ENCODE measurements at places on chromosomes 7 and 10.

GRCh38 chr10:101032637-101033224 lies 1.7 kb downstream of the SFXN3 start:
- H3K4me3 ChIP-seq: peak overlapping the region; percentile 81
- DNase-seq: no peak
- H3K4me1 ChIP-seq: peaks cover 20% of the 10 kb centered on the region

DNA sequence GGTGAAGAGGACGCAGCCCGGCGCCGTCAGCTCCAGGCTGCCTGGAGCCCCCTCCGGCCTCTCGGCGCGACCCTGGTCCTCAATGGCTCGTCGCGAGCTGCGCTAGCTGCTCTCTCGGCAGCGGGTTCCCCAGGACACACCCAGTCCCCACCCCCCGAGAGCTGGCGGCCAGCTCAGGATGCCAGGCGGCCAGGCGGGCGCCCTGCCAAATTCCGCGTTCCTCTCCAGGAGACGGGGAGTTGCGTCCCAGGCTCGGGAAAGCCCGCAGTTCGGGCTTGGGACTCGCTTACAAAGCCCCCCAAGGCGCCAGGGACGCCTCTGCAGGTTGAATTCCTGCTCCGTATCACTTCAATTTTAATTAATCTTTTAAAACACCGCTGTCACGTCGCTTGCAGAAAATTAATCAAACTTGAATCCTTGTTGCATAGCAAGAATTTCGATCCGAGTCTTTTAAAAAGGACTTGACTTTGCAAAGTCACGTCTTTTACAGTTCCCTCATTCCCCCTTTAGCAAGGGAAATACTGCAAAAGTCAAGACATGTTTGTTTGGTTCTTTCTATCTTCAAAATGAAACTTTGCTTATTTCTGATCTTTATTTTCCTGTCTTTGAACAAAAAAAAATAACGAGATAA lies 28.2 kb downstream of the SKIDA1 start:
- peak overlapping the region; percentile 81 for H3K27ac ChIP-seq
- DNase-seq: peak; percentile 13
- no peaks in the 10 kb centered on the region for H3K36me3 ChIP-seq
- H3K4me3 ChIP-seq: peak overlapping the region; percentile 78

DNA sequence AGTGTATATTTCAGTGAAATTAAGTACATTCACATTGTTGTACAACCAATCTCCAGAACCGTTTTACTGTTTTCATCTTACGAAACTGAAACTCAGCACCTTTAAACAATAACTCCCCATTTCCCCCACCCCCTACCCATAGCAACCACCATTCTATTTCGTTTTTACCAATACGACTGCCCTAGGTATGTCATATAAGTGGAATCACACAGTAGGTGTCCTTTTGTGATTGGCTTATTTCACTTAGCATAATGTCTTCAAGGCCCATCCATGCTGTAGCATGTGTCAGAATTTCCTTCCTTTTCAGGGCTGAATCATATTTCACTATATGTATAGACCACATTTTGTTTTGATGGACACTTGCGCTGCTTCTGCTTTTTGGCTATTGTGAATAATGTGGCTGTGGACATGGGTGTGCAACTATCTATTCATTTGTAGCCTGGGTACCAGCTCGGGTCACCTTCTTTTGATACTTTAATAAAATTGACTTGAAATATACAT lies 34.3 kb upstream of the DLG5 start:
- no peak overlapping the region for H3K4me3 ChIP-seq
- H3K36me3 ChIP-seq: no peaks in the 10 kb centered on the region
- H3K4me1 ChIP-seq: peaks cover 13% of the 10 kb centered on the region
- H3K27ac ChIP-seq: no peak overlapping the region

DNA sequence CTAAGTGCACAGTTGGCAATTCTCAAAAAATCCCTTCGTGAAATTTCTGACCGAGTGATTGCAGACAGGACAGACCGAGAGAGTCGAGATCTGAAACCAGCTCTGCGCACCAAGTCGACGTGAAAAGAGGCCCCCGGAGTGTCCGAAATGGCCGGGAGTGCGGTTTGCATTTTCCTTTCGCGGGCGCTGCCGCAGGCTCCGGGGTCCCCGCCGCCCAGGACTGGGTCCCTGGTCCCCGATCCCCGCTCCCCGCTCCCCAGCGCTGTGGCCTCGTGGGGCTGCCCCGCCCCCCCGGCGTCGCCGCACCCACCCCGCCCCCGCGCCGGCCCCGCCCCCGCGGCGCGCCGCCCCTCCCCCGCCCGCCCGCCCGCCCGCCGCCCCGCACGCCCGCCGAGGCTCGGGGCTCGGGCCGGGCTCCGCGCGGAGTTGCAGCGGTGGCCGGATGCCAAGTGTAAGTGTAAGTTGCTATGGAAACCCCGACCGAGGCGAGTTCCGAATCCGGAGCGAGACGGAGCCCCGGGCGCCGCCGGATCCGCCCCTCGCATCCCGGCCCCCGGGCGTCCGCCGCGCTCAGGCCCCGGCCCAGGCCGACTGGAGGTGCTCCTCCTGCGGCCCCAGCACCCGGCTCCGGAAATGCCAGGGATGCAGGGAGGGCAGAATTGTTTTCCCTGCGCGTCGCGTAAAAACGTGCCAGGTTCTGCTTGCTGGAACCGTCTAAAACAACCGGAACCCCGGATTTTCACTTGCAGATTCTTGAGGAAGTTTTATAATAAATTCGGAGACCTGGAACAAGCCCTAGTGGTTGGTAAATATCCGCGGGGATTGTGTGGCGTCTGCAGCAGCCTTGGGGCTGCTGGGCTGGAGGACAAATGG lies 4.6 kb downstream of the BMI1 start:
- H3K4me1 ChIP-seq: peaks cover 4% of the 10 kb centered on the region
- H3K36me3 ChIP-seq: peaks cover 3% of the 10 kb centered on the region
- peak overlapping the region; percentile 81 for H3K27ac ChIP-seq

- H3K4me1 ChIP-seq: peaks cover 7% of the 10 kb centered on the region
- no peak for DNase-seq
- H3K4me3 ChIP-seq: no peak overlapping the region
- no peaks in the 10 kb centered on the region for H3K36me3 ChIP-seq
- H3K27ac ChIP-seq: no peak overlapping the region
- H3K27me3 ChIP-seq: no peaks in the 10 kb centered on the region
Observed at GRCh38 chr7:142371586-142372377, 113.9 kb upstream of the PRSS58 start.

- no peak overlapping the region for H3K4me3 ChIP-seq
- no peaks in the 10 kb centered on the region for H3K36me3 ChIP-seq
- no peak overlapping the region for H3K27ac ChIP-seq
Observed at GRCh38 chr10:101020427-101021075, 10.4 kb downstream of the PDZD7 start.

DNA sequence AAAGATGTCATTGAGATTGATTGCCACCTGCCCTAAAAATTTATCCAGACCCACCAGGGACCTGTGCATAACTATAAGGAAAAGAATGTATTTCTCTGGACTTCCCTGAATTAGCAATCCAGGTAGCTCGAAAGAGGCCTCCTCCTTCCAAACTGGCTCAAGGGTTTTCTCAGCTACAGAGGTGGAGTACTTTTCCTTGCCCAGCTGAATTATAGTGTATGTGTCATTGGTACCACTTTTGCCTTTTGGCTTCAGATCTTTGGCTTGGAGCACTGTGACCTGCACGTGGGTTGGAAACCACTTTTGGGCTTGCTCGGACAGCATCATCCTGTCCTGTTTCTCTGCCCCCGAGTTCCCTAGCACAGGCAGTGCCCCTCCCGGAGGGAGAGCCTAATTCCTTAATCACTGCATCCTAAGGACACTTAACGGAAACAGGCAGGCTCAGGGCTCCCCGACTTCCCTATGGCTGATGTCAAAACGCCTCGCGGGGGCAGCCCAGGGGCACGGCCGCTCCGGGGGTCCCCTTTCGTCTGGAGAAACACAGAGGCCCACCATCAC lies 825 bp downstream of the RAB11FIP2 start:
- H3K4me1 ChIP-seq: peaks cover 62% of the 10 kb centered on the region
- H3K36me3 ChIP-seq: no peaks in the 10 kb centered on the region
- no peak for DNase-seq
- peak overlapping the region; percentile 89 for H3K4me3 ChIP-seq
- H3K27me3 ChIP-seq: no peaks in the 10 kb centered on the region

- no peak for DNase-seq
- H3K36me3 ChIP-seq: no peaks in the 10 kb centered on the region
- no peaks in the 10 kb centered on the region for H3K4me1 ChIP-seq
- H3K27ac ChIP-seq: no peak overlapping the region
- no peak overlapping the region for H3K4me3 ChIP-seq
Observed at GRCh38 chr7:136803028-136803427, 65.4 kb upstream of the CHRM2 start.

- H3K4me3 ChIP-seq: no peak overlapping the region
- H3K4me1 ChIP-seq: no peaks in the 10 kb centered on the region
- H3K27me3 ChIP-seq: no peaks in the 10 kb centered on the region
Observed at GRCh38 chr10:79608505-79609375, 2.0 kb upstream of the SFTPA1 start.

DNA sequence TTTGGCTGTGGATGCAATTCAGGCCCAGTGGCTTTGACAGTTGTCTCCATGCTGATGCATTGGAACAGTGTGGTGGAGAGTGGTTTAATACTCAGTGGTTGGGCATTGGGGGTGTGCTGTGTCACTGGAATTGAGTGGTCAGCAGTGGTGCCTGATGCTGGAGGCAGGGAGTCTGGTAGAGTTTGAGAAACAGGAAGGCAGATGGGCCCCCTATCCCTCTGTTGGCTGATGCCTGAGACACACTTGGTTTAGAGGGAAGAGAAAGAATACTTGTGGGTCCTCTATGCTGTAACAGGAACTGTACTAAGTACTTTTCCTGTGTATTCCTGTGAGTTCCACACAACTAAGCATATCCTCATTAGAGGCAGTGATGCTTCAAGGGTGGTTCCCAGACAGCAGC lies 55.4 kb downstream of the EEPD1 start:
- no peak overlapping the region for H3K4me3 ChIP-seq
- H3K27me3 ChIP-seq: no peaks in the 10 kb centered on the region
- peaks cover 12% of the 10 kb centered on the region for H3K4me1 ChIP-seq
- H3K36me3 ChIP-seq: no peaks in the 10 kb centered on the region
- peak overlapping the region; percentile 62 for H3K27ac ChIP-seq

- H3K36me3 ChIP-seq: no peaks in the 10 kb centered on the region
- no peak overlapping the region for H3K4me3 ChIP-seq
- no peak for DNase-seq
Observed at GRCh38 chr10:74024600-74024999, 26.7 kb downstream of the VCL start.

- no peak overlapping the region for H3K27ac ChIP-seq
- DNase-seq: no peak
- H3K4me3 ChIP-seq: no peak overlapping the region
- no peaks in the 10 kb centered on the region for H3K27me3 ChIP-seq
Observed at GRCh38 chr7:97128736-97129135, 11.2 kb downstream of the SDHAF3 start.

GRCh38 chr10:114024876-114025610 lies 18.6 kb upstream of the ADRB1 start:
- H3K27me3 ChIP-seq: no peaks in the 10 kb centered on the region
- no peak for DNase-seq
- H3K4me3 ChIP-seq: no peak overlapping the region
- no peak overlapping the region for H3K27ac ChIP-seq

GRCh38 chr10:59093461-59093860 lies 83.0 kb upstream of the PHYHIPL start:
- H3K27ac ChIP-seq: no peak overlapping the region
- H3K36me3 ChIP-seq: no peaks in the 10 kb centered on the region
- H3K4me3 ChIP-seq: no peak overlapping the region
- no peak for DNase-seq

GRCh38 chr7:36300696-36301350 lies 88.8 kb upstream of the ANLN start:
- peaks cover 41% of the 10 kb centered on the region for H3K4me1 ChIP-seq
- no peak overlapping the region for H3K27ac ChIP-seq
- no peak for DNase-seq
- H3K4me3 ChIP-seq: no peak overlapping the region

DNA sequence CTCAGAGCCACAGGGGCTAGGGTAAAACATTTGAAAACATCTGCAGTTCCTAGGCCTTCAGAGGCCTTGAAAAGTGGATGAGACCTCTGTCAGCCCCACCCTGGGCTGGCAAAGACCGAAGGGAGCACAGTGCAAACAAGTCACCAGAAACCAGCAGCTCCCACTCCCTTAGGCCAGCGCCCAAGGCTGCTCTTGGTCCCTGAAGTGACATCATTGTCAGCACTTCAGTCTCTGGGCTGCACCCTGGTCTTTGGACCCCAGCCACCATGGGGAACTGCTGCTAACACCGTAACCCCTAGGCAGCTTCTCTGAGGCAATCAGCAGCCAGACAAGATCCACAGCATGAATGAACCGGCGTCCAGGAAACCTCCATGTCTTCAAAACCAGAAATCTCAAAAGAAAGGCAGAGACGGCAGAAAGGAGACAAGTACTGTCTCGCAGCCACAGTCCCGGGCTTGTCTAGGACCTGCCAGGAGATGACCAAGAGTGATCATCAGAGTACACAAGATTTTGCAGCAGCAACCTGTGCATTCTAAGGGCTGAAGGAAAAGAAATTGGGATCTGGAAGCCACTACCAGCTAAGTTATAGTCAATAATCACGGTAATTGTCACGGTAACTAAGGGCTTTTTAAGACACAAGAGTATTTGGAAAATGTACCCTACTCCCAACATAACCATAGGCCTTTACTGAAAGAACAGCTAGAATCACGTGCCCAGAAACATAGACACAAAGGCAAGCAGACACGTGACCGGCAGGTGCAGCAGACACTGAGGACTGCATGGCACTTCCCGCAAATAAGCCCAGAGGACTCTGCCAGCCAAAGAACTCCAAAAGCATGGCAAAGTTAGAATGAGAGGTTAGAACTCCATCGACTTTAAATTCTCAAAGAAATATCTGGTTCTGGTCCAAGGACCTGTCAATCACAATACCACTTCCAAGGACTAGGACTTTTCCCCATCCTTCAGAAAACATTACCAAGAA lies 23.3 kb downstream of the CPXM2 start:
- H3K4me1 ChIP-seq: peaks cover 55% of the 10 kb centered on the region
- H3K36me3 ChIP-seq: no peaks in the 10 kb centered on the region
- H3K27me3 ChIP-seq: no peaks in the 10 kb centered on the region

DNA sequence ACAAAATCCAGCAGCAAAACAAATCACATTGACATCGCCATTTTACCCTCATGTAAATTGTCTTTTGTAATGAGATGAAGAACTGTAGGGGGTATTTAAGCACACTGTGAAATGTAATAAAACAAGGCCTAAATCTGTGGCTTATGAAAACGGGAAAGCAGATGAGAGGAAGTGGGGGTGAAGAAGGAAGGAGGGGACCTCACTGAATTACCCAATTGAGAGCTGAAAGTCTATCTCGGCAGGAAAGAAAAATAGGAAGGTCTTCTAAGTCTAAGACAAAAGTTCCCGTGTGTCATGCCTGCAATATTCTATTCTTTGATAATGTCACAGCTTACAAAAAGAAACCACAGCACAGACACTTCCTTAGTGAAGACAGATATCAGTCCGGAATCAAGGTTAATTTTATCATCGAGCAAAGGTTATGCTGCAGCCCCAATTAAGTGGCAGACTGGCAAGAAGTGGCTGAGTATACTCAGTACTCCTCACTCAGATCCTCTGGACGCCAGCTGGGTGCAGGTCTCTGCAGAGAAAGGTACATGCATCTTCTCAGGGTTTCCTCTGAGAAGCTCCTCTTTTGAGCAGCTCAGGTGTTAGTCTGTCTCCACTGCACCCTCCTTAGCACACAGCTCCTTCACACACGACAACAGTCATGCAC lies 239.7 kb downstream of the FANK1 start:
- no peaks in the 10 kb centered on the region for H3K4me1 ChIP-seq
- H3K36me3 ChIP-seq: no peaks in the 10 kb centered on the region
- no peak overlapping the region for H3K27ac ChIP-seq
- no peak overlapping the region for H3K4me3 ChIP-seq

Measured in esophagus squamous epithelium (tissue), 5 donors.